ENCODE measurements at places on chromosomes 5 and 9.

- no peak for DNase-seq
These were observed 36.4 kb downstream of the GGTA1 start for GRCh38 chr9:121463026-121463807.

- DNase-seq: no peak
These were observed 34.8 kb upstream of the GLRX start for GRCh38 chr5:95857185-95857945.

DNA sequence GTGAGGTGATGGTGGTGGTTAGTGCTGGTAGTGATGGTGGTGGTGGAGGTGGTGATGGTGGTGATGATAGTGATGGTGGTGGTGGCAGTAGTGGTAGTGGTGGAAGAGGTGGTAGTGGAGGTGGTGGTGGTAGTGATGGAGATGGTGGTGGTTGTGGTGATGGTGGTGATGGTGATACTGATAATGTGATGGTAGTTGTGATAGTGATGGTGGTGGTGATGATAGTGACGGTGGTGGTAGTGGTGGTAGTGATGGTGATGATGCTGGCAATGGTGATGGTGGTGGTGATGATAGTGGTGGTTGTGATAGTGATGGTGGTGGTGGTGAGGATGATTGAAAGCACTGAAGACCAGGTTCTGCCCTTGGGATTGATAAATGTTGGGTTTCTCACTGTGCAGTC is 85.2 kb upstream of the SLC1A3 start:
- DNase-seq: no peak

GRCh38 chr9:35322075-35322885 is 160.5 kb downstream of the UNC13B start:
- DNase-seq: no peak

- DNase-seq: no peak
These were observed 13.1 kb downstream of the ZNF608 start for GRCh38 chr5:124733329-124733650.

DNA sequence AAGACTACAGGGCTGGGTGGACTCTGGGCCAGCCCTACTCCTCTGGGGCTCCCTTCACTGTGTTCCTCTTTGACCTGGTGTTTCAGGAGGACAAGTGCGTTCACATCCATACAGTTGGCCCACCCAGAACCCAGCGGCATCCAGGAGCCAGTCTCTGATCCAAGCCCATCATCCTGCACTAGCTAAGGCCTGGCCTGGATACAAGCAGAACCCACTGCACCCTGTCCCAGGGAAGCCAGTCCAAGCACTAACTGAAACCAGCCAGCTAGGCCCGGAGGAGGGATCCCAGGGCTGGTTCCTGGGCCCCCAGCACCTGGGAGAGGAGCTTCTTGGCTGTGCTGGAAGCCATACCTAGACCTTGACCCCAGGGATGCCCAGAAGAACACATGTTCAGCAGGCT is 4.1 kb upstream of the GBGT1 start:
- no peak for DNase-seq

Data from GM12878 (cell line).